EL (cell line): ENCODE measurements at places on chromosomes 1 and 21.

- DNase-seq: no peak
Observed at GRCh38 chr1:100565533-100565932, 27.6 kb downstream of the GPR88 start.

DNA sequence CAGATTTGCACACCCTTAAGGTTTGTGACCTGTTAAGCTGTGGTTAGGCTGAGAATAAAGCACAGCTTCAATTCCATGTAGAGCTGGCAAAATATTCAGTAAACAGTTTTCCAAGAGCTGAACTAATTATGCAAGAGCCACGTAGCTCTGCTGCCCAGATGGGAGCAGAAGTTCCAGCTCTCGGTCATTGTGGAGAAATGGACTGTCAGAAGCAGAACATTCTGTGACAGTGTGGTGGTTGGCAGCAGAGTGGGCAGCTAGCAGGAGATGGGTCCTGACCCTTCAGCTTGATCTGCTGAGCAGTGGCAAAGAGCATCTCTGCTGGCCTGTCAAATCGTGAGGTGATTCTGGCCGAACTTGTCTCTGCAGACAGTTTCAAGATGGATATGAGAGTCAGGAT, 23.2 kb downstream of the RHOU start:
- no peak for DNase-seq

DNA sequence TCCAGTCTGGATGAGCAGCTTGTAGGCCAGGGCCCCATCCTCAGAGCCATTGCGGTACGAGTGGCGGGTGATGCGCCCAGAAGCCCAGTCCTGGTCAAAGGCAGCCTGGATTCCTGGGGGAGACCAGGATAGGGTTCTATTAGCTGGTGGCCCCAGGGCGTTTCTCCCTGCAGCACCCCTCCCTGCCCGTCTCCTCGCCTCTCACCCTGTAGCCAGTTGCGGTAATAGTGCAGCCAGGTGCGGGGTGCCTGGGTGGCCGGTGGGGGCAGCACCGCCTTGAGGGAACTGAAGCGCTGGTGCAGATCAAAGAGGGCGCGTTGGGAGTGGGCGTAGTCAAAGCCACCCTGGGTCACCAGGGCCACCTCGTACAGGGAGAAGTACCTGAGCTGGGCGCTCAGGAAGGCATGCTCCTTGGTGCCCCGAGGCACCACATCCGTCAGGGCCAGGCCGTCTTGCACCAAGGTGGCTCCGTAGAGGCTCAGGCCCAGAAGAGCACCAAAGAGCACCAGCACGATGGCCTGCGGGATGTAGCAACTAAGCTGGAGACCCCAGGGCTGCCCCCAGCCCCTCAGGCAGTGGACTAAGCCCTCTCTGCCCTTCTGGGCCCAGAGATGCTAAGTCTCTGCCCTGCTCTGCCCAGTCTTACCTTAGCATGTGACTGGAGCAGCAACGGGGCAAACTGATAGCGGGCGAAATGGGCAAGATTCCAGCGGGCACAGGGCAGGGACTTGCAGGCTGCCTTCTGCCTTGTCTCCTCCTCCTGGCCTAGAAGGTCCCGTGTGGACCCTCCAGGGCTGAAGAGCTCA, 15.7 kb downstream of the PTCH2 start:
- no peak for DNase-seq

GRCh38 chr1:225670356-225670755, 17.4 kb upstream of the ENAH start:
- DNase-seq: no peak

GRCh38 chr1:25182629-25183028, 49.7 kb downstream of the SYF2 start:
- DNase-seq: peak; percentile 93

DNA sequence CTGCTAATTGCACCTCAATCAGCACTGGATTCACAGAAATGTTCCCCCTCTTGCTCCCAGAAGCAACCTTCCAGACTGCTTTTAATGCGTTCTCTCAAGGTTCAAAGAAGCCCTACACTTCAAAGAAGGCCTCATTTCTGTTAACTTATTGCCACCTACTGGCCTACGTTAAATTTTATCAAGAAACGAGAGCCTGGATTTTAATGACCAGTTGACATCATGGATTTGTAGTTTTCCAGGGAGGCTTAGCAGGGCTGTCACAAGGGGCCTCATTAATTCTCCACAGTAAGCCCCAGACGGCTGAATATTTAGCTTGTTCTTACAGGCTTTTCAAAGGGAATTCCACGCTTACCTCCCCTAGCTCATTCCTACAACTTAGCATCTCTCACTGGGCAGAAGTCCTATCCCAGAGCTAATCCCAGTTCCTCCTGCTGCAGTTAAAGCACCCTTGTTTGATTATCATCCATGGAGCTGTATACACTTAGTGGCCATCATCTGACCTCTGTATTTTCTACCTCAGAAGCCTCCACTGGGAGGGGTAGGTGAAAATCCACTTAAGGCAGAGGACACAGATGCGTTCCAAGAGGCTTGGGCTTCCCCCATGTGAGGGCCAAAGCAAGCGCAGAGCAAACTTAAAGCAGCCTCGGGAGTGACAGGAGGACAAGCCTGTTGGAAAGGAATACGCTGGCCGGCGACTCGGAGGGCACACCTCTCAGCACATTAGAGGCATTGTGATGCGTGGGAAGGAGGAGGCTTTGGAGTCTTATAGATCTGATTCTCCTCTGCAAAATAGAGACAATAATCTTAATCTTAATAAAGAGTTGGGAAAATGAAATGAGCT, 32.2 kb upstream of the CYP4X1 start:
- DNase-seq: no peak

DNA sequence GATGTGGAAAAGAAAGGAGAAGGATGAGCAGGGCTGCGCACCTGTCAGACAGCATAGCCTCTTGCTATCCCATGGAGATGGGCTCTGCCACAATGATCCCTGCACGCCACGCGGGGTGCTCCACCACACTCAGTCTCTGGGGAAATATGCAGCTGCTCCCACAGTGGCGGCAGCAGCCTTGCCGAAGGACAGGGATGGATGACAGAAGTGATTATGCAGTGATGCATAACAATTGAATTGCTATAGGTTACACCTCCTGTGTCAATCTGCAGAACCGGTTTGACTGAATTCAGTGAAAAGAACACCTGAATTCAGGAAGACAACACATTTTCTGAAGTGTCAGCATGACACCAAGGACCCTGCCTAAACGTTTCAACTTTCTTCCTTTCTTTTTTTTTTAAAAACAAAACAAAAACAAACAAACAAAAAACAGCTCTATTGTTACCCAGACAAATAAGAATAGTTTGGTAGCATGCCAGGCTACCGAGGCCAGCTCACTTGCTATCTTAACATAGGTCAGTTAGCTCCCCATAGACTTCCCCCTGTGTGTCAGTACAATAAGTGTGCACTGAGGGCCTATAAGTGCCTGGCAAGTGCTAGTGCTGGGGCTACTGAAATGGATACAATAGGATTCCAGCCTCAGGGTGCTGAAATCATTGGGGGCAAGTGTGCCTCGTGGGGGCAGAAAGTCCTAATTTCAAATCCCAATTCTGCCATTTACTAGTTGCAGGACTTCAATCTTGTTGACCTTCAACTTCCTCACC, 127.6 kb upstream of the LMO4 start:
- no peak for DNase-seq

GRCh38 chr1:31532173-31532572, 44.1 kb upstream of the TINAGL1 start:
- no peak for DNase-seq

- DNase-seq: no peak
Observed at GRCh38 chr1:71618191-71618590, 537.4 kb upstream of the ZRANB2 start.

GRCh38 chr1:98336472-98337083, 324.9 kb upstream of the SNX7 start:
- DNase-seq: no peak

GRCh38 chr1:53294567-53294966, 33.3 kb downstream of the LRP8 start:
- DNase-seq: peak; percentile 67

GRCh38 chr1:44862829-44863401, 19.9 kb upstream of the PTCH2 start:
- peak; percentile 36 for DNase-seq

DNA sequence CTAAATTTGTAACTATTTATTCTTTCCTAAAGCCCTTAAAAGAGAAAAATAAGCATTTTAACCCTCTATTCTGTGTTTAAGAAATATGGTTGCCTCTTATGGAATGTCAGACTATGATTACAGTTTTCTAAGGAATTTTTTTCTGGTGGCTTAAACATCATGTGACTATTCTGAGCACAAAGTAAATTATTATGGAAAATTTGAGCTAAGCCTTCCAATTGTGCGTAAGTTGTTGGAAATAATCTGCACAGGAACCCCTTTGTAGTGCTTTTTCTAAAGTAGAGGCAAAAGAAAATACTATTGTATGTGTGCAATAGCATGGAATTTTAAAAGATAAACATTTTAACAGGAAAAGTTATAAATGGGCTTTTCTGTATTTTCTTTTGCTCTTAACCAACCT, 254.8 kb downstream of the PBX1 start:
- DNase-seq: no peak

GRCh38 chr1:43452789-43453441, 816 bp downstream of the HYI start:
- DNase-seq: peak; percentile 84

- no peak for DNase-seq
Observed at GRCh38 chr1:14889825-14890440, 263.6 kb upstream of the TMEM51 start.

DNA sequence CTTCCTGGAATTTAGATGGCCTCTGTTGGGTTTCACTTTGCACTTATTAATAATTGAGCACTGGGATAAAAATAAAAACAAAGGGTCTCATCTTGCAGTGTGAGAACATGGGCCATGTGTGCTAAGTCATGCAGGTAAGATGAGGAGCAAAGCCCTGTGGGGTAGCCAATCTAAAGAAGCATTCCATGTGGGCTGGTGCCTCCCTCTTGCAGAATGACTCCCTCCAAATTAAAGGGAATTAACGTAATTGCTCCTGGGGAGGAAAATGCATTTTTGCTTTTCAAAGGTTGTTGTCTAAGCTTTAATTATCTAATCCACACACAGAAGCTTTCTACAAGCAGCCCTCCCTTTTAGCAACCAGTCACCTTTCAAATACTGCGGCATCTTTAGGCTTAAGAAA, 69.8 kb downstream of the CDC14A start:
- no peak for DNase-seq

DNA sequence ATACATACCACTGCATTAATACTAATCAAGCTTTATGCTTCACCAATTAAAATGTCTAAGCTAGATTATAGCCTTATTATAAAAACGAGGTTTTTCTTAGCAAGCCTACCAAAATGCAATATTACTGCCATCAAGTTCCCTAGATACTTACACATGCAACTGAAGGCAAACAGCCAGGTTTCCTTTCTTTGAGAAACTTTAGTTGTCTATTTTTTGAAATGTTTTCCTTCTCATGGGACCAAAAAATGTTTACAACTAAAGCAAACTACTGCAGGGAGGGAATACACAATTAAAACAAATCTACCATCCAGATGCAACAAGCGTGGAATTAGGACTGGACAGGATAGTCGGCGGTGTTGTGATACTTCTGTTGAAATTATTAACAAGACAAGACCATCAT, 1.3 kb downstream of the ZNF644 start:
- DNase-seq: no peak

DNA sequence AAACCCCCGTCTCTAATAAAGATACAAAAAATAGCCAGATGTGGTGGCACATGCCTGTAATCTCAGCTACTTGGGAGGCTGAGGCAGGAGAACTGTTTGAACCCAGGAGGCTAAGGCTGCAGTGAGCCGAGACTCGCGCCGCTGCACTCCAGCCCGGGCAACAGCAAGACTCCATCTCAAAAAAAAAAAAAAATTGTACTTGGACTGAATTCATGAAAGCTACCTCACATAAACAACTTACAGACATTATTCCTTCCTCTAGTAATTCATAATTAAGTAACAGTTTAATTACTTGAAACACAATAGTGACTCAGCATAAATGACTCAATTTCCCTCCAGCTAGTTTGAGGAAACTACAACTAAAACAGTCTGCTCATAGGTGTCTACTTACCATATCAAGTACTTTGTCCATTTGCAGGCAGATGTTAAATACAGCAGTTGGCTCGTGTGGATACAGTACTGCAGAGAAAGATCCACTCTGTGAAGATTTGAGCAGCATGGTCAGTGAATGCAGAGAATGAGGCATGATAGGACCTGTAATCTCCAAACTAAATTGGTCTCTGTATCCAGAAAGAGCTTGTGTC, 9.4 kb downstream of the DONSON start:
- peak; percentile 48 for DNase-seq

DNA sequence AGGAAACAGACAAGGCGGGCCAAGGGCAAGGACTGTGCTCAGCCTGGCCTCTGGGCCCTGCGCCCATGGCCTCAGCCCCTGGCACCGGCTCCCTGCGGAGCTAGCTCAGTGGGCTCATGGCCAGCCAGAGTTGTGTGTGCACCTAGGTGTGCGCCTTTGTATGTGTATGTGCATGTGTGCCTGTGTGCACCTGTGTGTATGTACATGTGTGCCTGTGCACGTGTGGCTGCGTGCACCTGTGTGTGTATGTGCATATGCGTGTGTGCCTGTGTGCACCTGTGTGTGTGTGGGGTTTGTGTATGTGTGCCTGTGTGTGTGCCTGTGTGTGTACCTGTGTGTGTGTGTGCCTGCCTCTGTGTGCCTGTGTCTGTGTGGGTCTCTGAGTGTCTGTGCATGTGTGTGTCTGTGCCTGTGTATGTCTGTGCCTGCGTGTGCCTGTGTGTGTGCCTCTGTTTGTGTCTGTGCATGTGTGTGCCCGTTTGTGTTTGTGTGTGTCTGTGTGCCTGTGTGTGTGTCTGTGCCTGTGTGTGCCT, 7.4 kb downstream of the GPR137B start:
- no peak for DNase-seq

DNA sequence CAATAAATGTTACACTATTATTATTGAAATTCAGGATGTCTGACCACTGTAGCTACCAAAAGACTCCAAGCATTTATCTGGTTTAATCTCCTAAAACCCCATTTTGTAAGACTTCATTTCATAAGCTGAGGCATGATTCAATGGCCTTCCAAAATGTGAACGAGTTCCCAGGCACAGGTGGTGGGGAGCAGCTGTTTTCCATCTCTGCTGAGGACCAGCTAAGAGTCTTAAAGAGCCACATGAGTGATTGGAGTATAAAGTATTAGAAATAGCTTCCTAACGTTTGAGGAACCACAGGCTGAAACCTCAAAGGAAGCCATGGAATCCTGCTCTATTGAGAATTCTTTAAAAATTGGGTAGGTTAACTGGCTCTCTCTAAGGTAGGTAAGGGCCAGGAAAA, 44.9 kb downstream of the SEC16B start:
- no peak for DNase-seq

DNA sequence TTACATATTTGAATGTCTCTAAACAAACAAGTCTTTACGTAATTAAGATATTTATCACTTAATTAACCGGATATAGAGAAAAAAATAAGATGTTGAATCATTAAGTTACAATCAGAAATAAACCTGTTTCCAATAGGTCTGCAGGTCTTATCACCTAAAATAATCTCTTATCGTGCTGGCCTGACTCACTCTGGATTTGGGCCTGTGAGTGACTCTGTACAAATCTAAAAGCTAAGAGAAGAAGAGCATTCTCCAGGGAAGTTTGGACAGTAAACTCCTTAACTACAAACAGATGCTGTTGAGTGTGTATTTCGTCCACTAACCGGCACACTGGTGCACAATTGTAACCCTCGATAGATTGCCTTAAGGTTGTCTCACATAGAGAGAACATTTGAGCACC, 25.3 kb downstream of the CEP104 start:
- DNase-seq: peak; percentile 9
